ENCODE measurements at places on chromosomes 6 and 20.

- no peak for DNase-seq
Measured at GRCh38 chr6:109991201-109992101, 13.3 kb downstream of the GPR6 start.

DNA sequence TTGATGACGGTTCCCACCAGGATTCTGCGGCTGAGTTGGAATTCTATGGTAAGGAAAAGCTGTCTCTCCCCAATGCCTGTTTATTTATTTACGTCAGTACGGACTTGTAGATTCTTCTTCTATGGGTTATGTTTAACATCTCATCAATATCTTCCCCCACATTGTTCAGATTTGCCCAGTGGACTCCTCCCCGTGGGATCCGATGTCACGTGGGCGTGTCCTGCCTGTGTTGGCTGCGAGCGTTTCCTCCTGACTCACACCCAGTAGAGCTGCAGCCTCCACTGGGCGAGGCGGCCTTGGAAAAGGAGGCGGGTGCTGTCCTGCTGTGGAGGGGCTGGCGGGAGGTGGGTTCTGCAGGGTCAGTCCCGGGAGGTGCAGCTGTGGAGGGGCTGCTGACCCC lies 46.8 kb upstream of the SLCO4A1 start:
- DNase-seq = peak; percentile 68

DNA sequence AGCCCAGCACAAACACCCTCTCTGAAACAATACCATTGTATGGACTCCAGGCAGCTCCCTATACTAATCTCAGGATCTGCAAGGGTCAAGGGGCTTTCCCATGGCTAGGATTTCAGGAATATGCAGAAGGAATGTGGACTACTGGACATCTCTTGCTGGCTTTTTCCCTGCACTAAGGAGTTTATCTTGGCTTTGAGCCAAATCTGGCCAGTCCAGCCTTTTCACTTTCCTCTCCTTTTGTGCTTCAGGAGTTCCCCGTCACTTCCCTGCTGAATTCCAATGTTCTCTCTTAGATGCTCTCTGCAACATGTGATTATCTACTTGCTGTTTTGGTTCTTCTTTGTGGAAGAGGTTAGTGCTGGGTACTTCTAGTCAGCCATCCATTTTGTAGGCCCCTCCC lies 568.2 kb downstream of the HDGFL1 start:
- DNase-seq = no peak

- DNase-seq = no peak
Measured at GRCh38 chr20:25148982-25149846, 46.3 kb upstream of the ENTPD6 start.

GRCh38 chr6:34529665-34530327 lies 26.3 kb downstream of the SPDEF start:
- no peak for DNase-seq

DNA sequence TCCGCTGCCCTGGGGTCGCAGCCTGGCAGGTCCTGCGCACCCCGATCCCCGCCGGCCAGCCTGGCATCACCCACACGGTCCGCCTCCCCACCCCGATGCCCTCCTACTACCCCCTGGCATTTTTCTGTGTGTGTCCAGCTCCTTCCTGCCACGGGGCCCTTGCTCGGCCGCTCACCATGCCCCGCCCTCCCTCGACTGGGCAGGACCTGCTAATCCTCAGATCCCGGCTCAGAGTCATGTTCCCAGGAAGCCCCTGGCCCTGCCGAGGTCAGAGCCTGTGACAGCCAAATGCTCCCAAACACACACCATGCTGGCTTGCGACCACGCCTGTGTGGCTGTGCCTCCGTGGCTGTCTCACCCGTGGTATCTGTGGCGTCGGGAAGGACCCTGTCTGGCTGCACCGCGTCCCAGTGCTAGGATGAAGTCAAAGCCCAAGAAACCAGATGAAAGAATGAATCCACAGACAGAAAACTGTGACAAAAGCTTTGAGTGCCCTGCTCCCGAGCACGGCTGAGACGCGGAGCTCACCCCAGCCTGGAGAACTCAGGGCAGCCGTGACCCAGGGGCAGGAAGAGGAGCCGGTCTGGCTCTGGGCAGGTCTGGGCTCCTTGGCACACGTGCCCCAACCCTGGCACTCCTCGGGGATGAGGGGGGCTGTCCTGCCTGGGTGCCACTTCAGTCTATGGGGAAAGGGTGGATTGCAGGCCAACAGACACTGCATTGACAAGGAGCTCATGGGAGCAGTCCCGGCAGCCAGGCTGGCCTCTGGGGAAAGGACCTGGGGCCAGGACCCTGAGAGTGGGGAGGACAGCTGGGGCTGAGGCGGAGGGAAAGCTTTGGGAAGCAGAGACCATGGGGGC lies 20.8 kb upstream of the SLCO4A1 start:
- DNase-seq = no peak

DNA sequence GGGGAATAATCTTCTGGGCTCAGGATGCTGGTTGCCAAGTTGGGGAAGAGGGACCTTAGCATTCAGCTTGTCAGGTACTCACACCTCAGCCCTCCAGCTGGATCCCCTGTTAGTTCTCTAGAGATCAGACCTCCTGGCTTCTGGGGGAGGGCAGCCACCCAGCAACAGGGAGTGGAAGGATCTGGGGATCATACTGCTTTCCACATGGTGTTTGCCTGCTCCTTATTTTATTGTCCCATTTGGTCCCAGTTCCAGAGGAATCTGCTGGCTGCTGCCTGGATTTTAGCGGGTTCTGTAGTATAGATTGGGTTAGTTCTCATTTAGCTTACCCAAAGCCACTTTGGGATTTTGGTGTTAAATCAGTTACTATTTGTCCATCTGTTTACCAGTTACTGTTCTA lies 29.3 kb downstream of the KAT14 start:
- no peak for DNase-seq

DNA sequence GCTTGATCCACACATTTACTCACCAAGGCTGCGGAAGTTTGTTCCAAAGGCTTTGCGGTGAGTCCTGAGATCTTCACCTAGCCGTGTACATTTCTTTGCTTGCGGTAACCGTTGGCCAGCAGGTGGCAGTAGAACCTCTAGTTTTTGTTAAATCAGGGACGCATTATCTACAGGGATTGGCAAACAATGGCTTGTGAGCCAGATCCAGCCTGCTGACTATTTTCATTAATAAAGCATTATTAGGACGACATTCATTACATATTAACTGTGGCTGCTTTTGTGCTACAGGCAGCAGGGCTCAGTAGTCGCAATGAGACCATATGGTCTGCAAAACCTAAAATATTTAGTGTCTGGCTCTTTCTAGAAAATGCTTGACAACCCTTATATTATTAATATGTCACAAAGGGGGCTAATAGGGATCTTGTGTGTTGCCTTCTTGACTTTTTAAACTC lies 174.1 kb downstream of the DOK5 start:
- peak; percentile 70 for DNase-seq

- no peak for DNase-seq
Measured at GRCh38 chr6:30206799-30207618, 6.2 kb downstream of the TRIM26 start.

- peak; percentile 14 for DNase-seq
Measured at GRCh38 chr20:14142171-14142570, 146.9 kb downstream of the MACROD2 start.

GRCh38 chr20:46328200-46328882 lies 20.0 kb upstream of the CDH22 start:
- DNase-seq = no peak

DNA sequence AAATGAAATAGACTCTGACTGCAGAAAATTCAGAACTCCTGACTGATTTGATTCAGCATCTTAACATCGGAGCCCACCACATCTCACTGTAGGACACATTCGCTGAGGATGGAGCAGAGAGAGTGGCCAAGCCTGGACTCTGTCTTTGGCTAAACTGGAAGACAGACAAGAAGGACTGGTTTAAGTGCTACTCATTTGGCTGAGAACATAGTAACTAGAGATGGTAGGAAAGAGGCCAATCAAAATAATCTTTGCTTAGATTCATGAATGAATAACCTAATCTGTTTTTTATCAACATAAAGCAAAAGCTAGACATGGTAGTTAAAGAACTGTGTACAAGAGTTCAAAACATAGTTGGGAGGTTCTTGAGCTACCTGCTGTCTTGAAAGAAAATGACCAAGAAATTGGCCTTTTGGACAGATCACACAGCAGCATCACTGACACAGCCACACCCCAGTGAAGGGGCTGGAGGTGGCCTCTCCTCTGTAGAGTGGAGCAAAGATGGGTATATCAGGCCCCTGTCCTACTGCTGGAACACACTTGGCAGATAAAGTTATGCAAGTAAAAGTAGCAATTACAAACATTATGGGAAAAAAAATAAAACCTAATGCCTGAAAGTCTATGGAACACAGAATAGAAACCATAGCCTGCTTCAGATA lies 87.1 kb upstream of the NT5E start:
- DNase-seq = no peak
